ENCODE measurements at places on chromosomes 3 and 15. TPM values are rescaled to one million over a fixed set of nuclear protein-coding genes. Genes with fewer than 3 reads are reported as not detected.

SEMA3F gene
- total RNA-seq, result 11.4 TPM

ZNF80 gene
- not detected for total RNA-seq

ADAMTS7 gene
- total RNA-seq, result 37.9 TPM

HIGD2B gene
- not detected for total RNA-seq

PPIP5K1 gene
- total RNA-seq, result 11.3 TPM

GOLGA6B gene
- not detected for total RNA-seq

EFL1 gene
- 17.6 TPM for total RNA-seq

FBXO40 gene
- total RNA-seq, result 228 TPM

CACNA2D2 gene
- 2.8 TPM for total RNA-seq

TPRG1 gene
- total RNA-seq, result 2.7 TPM

LRRC15 gene
- total RNA-seq, result 0.42 TPM

LRTM1 gene
- total RNA-seq, result not detected

GHSR gene
- total RNA-seq, result not detected

GOLGA6A gene
- not detected for total RNA-seq

NANOGP8 gene
- not detected for total RNA-seq

PLA2G4E gene
- total RNA-seq, result not detected

NLGN1 gene
- 10.5 TPM for total RNA-seq

PEX11A gene
- total RNA-seq, result 13.9 TPM

DUOXA2 gene
- total RNA-seq, result not detected

Data from left ventricle myocardium superior (tissue), 1 donor.